Osteocyte (in vitro differentiated cells): ENCODE measurements at places on chromosomes 1 and 21. TPM values are rescaled to one million over a fixed set of nuclear protein-coding genes. Genes with fewer than 3 reads are reported as not detected.
A peak's percentile ranks its signal among the peaks of the same experiment; 100 is the strongest.

- no peak for DNase-seq
- no peak overlapping the region for H3K27ac ChIP-seq
- H3K4me1 ChIP-seq: peaks cover 38% of the 10 kb centered on the region
These were observed 146 bp upstream of the ZNF362 start for GRCh38 chr1:33256221-33256470.

- no peak for DNase-seq
- no peaks in the 10 kb centered on the region for H3K27me3 ChIP-seq
- H3K27ac ChIP-seq: peak overlapping the region; percentile 96
- H3K4me3 ChIP-seq: no peak overlapping the region
- H3K4me1 ChIP-seq: peaks cover 72% of the 10 kb centered on the region
These were observed 163.5 kb downstream of the TOMM20 start for GRCh38 chr1:234965111-234965510.

- peaks cover 5% of the 10 kb centered on the region for H3K4me1 ChIP-seq
- no peak overlapping the region for H3K4me3 ChIP-seq
- H3K27ac ChIP-seq: no peak overlapping the region
- no peak for DNase-seq
These were observed 56.9 kb upstream of the TMPRSS2 start for GRCh38 chr21:41564871-41565274.

DNA sequence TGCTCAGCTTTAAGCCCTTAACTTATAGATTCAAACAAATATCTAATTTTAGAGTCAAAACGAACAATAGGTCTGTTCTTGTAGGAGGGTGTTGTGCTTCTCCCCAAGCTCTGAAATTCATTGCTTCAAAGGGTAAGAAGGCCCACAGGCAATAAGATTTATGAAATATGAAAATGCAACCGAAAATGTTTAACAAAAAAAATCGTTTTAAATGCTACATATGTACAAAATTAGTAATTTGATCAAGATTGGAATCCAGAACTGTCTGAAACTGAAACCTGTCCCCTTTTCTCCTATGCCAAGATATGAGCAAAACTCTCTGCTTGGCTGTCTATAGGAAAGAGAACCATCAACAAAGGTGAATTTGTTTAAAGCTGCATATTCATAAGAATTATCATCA, 534.3 kb downstream of the PLPP3 start:
- peaks cover 3% of the 10 kb centered on the region for H3K36me3 ChIP-seq
- no peak overlapping the region for H3K27ac ChIP-seq
- H3K27me3 ChIP-seq: no peaks in the 10 kb centered on the region

GRCh38 chr1:234486858-234487840, 8.2 kb upstream of the TARBP1 start:
- H3K4me3 ChIP-seq: no peak overlapping the region
- H3K27ac ChIP-seq: no peak overlapping the region
- DNase-seq: no peak
- peaks cover 17% of the 10 kb centered on the region for H3K27me3 ChIP-seq
- H3K36me3 ChIP-seq: no peaks in the 10 kb centered on the region

DNA sequence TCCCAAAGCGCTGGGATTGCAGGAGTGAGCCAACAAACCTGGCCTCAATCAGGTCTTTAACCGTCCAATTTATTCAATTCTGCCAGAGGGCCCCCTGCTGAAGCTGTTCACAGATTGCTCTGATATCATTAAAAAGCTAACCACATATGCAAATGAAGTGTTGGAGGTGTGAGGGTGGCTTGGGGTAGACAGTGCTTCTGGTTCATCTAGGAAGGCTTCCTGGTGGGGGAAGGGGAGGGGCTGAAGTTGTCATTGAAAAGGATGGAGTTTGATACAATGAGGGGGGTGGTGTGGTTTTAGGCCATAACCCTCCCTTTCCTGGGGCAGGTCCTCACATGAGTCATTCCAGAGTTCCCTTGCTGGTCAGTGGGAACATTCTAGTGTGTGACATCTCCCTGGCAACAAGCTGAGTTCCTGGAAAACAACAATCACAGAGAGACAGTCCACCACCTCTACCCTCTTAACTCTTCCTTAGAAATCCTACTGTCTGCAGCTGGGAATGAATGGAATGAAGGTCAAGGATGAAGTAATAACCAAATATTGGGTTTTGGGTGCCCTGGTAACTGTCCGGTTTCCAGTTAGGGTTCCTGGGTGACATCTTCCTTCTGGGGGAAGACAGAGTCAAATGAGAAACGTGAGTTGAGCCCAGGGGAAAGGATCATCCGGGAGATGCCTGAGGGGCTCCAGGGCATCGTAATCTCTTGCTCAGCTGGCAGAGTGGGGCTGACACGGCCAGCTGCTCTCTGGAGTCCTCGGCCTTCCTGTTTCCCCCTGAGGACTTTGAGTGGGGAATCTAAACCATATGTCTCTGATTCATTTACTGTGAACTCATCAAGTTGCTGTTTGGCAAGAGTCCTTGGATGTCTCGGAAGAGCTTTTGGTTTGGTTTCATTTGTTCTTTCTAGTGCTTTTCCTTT, 32.2 kb downstream of the BATF3 start:
- DNase-seq: peak; percentile 92
- peaks cover 2% of the 10 kb centered on the region for H3K27me3 ChIP-seq
- peak overlapping the region; percentile 55 for H3K4me3 ChIP-seq
- H3K4me1 ChIP-seq: peaks cover 44% of the 10 kb centered on the region
- H3K27ac ChIP-seq: peak overlapping the region; percentile 98

GRCh38 chr1:79150576-79150975, 144.0 kb upstream of the ADGRL4 start:
- H3K27me3 ChIP-seq: no peaks in the 10 kb centered on the region
- H3K4me1 ChIP-seq: peaks cover 21% of the 10 kb centered on the region
- H3K27ac ChIP-seq: no peak overlapping the region
- H3K36me3 ChIP-seq: no peaks in the 10 kb centered on the region
- no peak for DNase-seq

GRCh38 chr1:8603220-8603616, 214.2 kb downstream of the RERE start:
- H3K27ac ChIP-seq: no peak overlapping the region
- peaks cover 4% of the 10 kb centered on the region for H3K36me3 ChIP-seq
- no peak for DNase-seq
- no peak overlapping the region for H3K4me3 ChIP-seq

DNA sequence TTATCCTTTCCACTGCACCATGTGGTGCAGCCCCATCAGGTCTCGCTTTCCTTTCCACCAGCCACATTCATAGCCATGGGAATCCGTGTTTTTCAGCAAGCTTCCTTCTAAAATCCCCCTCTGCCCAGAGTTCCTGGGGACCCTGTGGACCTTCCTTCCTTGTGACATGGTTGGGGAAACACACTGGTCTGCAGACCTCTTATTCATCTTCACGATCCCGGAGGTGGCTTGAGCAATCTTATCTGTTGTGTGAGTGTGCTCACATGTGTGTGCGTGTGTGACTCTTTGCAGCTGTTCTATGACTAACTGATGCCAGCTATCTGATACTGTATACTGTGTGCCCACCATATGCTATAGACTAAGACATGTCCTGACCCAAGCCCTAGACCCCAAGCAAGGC, 15.6 kb upstream of the IL10 start:
- peaks cover 15% of the 10 kb centered on the region for H3K27me3 ChIP-seq
- H3K4me1 ChIP-seq: peaks cover 2% of the 10 kb centered on the region
- no peak overlapping the region for H3K4me3 ChIP-seq

GRCh38 chr1:244869364-244869827, 5.1 kb upstream of the HNRNPU start:
- no peak for DNase-seq
- H3K4me1 ChIP-seq: peaks cover 22% of the 10 kb centered on the region
- no peak overlapping the region for H3K27ac ChIP-seq
- H3K36me3 ChIP-seq: no peaks in the 10 kb centered on the region
- no peaks in the 10 kb centered on the region for H3K27me3 ChIP-seq

DNA sequence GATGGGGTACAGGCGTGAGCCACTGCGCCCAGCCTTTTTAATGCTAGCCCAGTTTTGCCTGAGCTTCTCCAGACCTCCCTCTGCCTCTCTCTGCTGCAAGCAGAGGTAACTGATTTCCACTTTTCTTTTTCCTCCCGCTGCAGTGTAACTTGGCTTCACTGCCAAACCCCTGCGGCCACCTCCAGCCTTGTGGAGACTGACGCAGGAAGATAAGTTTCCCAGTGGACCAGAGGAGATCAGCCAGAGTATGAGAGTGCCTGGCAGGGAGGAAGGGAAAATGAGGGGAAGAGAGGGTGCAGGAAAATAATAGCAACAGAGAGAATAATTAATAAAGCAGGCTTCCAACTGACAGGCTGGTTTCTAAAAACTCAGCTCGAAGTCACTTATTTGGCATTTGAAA, 143.7 kb downstream of the PCNX2 start:
- no peak for DNase-seq
- no peaks in the 10 kb centered on the region for H3K27me3 ChIP-seq
- no peak overlapping the region for H3K4me3 ChIP-seq
- H3K27ac ChIP-seq: no peak overlapping the region
- peaks cover 19% of the 10 kb centered on the region for H3K36me3 ChIP-seq

DNA sequence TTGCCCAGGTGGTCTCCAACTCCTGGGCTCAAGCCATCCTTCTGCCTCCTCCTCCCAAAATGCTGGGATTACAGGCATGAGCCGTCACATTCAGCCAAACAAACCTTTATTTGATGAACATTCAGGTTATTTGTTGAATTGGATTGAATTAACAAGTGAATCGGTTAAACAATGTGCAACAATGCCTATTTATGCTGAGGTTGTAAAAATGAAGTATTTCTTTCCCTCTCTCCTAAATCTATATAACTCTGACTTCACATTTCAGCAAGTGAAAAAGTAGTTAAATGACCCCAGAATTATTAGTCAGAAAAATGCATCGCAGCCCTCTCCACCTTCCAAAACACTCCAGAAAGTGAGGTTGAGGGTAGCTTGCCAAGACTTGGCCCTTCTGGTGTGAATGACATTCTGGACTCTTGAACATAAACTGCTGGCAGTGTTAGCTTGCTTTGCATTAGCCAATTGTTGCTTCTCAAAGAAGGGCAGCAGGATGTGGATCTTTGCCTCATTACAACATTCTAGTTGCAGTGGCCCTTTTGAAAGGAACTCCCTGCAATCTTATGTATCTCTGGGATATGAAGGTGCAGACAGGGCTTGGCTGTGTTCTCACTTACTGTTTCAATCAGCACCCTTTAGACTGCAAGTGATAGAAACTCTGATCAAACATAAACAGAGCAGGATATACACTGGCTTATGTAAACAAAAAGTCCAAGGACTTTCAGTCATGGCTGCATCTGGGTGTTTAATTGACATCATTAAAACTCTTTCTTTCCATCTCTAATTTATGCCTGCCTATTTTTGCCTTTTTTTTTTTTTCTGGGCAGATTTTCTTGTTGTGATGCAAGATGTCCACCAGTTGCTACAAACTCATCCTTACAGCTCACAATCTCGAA, 22.4 kb downstream of the EDN2 start:
- H3K27me3 ChIP-seq: peaks cover 3% of the 10 kb centered on the region
- no peak for DNase-seq
- H3K4me3 ChIP-seq: no peak overlapping the region
- peaks cover 2% of the 10 kb centered on the region for H3K36me3 ChIP-seq

DNA sequence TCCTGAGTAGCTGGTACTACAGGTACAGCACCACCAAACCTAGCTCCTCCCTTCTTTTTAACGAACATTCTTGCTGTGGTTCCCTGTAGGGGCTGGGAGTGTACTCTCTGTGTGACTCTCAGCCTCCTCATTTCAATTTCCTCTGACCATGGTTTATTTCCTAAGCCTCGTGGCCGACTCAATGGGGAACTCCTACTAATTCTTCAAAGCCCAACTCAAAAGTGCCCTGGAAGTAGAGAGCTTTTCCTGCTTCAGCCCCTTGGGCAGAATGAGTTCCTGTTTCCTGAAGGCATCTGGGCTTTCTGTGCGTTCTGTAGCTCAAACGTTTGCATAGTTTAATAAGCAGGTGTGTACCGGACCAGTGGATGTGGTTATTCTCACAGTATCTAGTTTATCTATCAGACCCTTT, 70.9 kb upstream of the ACOT11 start:
- peaks cover 27% of the 10 kb centered on the region for H3K27me3 ChIP-seq
- H3K27ac ChIP-seq: no peak overlapping the region
- H3K4me1 ChIP-seq: peaks cover 26% of the 10 kb centered on the region
- no peak overlapping the region for H3K4me3 ChIP-seq

DNA sequence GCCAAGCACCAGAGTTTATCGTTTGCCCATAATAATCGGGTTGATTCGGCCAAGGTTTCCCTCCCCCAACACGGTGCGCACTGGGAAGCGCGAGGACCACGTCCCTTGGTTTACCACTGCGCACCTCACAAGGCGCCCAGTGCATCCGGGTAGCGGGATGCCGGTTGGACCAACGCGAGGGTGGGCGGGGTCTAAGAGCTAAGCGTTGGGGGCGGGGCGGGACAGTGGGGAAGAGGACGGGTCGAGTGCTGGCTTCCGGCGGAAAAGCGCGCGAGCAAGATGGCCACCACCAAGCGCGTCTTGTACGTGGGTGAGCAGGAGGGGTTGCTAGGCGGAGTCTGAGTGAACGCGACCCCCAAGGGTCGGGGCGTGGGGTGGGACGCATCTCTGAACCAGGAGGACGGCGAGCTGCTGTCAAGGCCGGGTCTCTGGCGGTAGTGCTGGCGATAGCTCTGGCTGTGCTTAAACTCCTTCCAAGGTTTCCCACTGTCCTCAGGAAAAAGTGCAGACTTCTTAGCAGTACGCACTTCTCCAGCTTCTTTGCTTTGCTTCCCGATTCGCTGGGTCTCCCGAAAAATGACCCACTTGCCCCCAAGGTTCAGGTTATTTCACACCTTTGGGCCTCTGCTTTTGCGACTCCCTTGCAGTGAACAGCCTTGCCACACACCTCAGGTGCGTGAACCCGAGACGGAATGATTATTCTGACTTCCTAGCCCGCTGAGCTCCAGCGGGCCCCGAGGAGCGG, at the start of gene PPIE:
Gene PPIE, plus strand, starts transcription at position 261 of the 745 bp plus-strand sequence. Its CDS starts 19 bp downstream, at position 280.
- peaks cover 17% of the 10 kb centered on the region for H3K27me3 ChIP-seq
- peak; percentile 95 for DNase-seq
- H3K27ac ChIP-seq: peak within 1 kb of the TSS; percentile 90
- H3K4me1 ChIP-seq: peaks cover 21% of the 10 kb centered on the region

GRCh38 chr21:31517664-31518414, 141.7 kb upstream of the SOD1 start:
- DNase-seq: no peak
- H3K27ac ChIP-seq: no peak overlapping the region
- no peak overlapping the region for H3K4me3 ChIP-seq
- no peaks in the 10 kb centered on the region for H3K27me3 ChIP-seq
- no peaks in the 10 kb centered on the region for H3K36me3 ChIP-seq

DNA sequence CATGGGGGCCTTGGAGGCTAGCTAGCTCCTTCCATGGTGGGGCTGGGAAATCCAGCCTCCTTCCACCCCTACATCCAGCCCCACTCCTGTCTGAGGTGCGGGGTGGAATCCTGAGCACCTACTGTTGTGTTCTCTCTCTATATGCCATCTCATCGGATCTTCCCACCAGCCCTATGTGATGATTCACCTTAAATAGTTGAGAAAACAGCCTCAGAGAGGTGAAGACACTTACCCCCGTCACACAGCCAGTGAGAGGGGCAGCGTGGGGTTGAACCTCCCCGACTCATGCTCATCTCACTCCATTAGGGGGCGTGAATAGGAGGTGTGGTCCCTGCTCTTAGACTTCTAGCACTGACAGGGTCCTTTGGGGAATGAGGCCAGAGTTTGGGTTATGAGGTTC, 31.0 kb upstream of the ACTL8 start:
- no peak overlapping the region for H3K4me3 ChIP-seq
- H3K4me1 ChIP-seq: no peaks in the 10 kb centered on the region
- peaks cover 39% of the 10 kb centered on the region for H3K27me3 ChIP-seq
- no peaks in the 10 kb centered on the region for H3K36me3 ChIP-seq
- DNase-seq: no peak

GPR25 gene
- total RNA-seq: not detected in 2 replicates

CALML6 gene
- 2.5 and 2.7 TPM in 2 replicates for total RNA-seq

YTHDF2 gene
- total RNA-seq: 82.6 and 83.7 TPM in 2 replicates

CBR3 gene
- total RNA-seq: 7.5 and 7.9 TPM in 2 replicates

FBLIM1 gene
- 149 and 156 TPM in 2 replicates for total RNA-seq

AMY1B gene
- total RNA-seq: not detected in 2 replicates

EDN2 gene
- total RNA-seq: not detected in 2 replicates

BSND gene
- not detected in 2 replicates for total RNA-seq

NFASC gene
- 0.13 TPM in 1 of 2 replicates, not detected in the other for total RNA-seq

SPRR4 gene
- not detected in 2 replicates for total RNA-seq
